ENCODE measurements at places on chromosomes 16 and 17.

DNA sequence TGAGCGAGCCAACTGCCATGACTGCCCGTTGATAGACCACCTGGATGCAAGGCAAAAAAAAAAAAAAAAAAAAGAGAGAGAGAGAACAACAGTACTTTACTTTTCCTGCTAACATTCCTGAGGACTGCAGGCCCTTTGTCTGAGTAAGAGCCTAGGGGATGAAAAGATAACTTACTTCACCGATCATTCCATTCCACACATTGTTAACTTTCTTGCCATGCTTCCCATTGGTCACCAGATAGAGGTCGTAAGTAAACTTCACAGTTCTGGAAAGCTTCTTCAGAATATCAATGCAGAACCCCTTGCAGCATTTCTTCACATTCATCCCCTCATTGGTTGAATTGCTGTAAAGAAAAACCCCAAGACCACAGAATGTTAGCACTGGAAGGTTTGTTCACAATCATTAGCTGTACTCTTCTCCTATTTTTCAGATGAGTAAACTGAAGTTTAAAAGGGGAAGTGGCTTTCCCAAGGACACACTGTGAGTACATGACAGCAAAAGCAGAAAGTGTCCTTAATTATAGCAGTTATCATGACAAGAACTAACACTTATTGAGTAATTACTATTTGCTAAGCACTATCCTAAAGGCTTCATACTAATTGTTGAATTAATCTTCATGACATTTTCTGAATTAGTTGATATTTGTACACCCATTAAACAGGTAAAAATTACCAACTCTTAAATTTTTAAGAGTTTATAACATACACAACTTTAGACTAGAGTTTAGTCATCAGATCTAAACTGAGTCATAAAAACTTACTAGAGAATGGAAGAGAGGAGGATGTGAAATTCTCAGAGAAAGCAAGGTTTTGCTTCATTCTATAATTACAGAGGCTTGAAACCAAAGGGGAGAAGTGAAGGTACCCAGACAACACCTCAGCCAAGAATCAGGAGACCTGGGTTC, 341.2 kb downstream of the GRIN2A start:
- no peak for DNase-seq

- DNase-seq: no peak
Observed at GRCh38 chr16:20612551-20613480, 36.6 kb upstream of the ACSM2B start.

DNA sequence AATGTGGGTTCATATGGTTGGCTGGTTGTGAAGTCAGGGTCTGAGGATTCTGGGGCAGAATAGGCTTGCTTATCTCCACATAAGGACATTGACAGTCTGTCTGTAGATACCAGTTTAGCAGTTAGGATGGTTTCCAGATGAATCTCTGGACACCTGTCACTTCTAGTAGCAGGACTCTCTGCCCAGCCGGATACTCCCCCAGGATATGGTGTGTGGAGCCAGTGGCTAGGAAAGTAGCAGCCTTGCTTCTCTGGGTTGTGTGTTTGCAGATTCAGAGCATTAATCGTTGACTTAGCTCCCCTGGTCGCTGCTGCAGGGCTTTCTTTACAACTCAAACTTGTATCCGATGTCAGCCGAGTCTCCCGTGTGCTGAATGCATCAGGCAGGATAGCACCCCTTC, 45.2 kb downstream of the CLEC16A start:
- no peak for DNase-seq

GRCh38 chr16:12927591-12927990, 26.2 kb downstream of the SHISA9 start:
- DNase-seq: no peak

DNA sequence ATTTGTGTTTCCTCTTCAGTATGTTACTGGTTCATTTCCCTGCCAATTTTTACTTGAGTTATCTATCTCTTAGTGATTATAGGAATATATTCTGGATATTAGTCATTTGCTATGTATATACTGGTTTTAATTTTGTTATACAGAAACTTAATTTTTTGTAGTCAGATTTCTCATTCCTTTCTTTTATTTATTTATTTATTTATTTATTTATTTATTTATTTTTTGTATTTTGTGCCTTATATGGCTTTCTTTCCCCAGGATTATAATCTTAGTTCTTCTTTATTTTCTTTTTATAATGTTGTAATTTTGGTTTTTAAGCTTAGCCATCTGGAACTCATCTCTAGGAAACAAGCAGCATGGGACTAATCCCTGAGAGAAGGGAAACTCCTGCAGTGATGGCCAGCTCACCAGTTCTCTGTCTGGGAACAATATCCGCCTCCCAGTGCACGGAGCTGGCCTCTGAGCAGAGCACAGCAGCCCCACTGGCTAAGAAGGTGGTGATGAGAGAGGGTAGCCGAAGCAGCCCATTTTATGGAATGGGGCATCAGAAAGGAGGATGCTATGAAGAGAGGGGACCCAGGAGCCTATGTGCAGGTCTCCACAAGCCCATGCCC, 54.5 kb upstream of the ADORA2B start:
- DNase-seq: no peak

Data from WTC11 (cell line).